ENCODE measurements at places on chromosomes 5 and 9.

GRCh38 chr9:130933114-130934046, 5.7 kb downstream of the FIBCD1 start:
- no peak for DNase-seq

DNA sequence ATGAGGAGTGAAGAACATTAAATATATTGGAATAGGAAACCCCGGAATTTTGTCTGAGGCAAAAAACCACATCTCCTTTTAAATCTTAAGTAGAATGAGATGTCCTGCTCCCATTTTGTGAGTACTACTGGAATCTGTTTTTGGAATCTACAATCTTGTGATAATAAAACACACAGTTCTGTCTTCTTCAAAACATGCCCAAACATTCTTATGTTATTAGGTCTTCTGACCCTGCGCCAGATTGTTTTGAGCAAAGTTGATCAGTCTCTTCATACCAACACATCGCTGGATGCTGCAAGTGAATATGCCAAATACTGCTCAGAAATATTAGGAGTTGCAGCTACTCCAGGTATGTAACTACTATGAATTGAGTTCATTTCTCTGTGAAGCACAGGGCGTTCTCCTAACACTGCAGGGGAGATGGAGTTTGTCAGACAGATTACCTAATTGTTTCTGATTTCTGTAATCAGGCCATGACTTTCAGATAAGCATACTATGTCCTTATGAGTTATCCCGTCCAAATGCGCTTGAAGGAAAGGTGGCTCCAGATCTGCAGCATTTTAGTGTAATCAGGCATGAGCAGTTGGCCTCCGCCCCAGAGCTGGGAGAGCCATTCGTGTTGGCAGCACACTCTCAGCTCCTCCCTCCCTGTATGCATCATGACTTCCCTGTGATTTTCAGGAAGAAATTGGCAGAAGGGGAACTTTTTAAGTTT, 88.0 kb downstream of the NLN start:
- no peak for DNase-seq

- no peak for DNase-seq
Observed at GRCh38 chr9:70504834-70505233, 90.4 kb upstream of the KLF9 start.

DNA sequence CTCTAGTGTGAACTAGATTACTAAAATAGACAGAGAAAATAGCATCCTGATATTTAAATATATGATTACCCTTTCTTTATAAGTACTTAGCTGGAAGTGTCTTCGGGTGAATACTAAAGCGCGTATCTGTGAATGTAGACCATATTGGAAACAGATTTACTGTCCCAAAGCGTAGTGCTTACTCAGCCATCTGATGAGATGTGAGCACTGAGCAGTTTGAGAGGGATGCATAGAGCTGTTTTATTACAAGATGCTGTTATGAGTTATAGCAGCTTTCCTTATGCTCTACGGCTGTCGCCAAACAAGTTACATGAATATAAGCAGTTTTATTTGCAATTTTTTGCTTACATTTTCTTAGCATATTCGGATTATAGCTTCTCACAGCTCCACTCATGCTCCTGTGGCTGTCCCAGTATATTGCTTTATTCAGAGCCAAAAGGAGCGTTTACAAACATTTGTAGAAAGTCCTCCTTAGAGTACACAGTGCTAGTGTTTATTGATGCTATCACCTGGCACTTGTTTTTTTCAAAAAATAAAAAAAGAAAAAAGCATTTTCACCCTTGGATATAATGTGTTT, 981.4 kb upstream of the WWC1 start:
- DNase-seq: no peak

DNA sequence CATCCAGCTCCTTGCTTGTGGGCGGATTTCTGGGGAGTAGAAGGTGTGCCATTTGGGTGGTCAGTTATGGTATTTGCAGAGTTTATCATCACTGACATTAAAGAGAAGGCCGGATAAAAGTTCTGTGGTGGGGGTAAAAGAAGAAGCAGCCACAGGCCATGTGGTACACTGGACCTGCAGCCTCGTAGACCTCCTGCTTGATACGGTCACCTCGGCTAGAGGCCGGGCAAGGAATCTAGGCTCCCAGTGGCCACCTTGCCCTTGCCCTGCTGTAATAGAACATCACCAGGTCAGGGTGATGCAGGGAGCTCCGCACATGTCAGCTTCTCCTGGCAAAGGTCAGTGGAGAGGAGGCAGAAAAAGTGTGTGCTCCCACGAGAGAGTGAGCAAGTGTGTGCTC, 376.1 kb upstream of the IRX4 start:
- DNase-seq: no peak

- DNase-seq: no peak
Observed at GRCh38 chr5:36607838-36608783, 1.7 kb downstream of the SLC1A3 start.

GRCh38 chr5:172454358-172455086, at the start of gene SH3PXD2B:
SH3PXD2B (minus strand) TSS chr5:172454525; CDS start chr5:172454352, 173 bp downstream.
- DNase-seq: peak; percentile 21

- peak; percentile 80 for DNase-seq
Observed at GRCh38 chr5:16529306-16529705, 63.7 kb upstream of the ZNF622 start.

DNA sequence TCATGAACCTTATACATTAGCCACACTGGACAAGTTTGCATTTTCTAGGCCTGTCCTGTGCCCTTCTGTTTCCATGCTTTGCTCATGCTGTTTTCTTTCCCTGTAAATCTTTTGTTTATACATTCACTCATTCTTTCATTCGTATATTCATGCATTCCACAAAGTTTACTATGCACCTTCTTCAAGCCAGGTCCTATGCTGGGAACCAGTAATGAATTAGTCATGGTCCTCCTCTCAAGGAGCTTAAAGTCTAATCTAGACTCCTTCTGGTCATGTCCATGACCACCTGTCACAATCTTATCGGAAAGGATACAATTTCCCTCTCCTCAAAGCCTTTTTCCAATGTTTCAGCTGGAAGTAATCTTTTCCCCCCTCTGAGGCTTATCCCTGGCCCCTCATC, 9.1 kb upstream of the XPA start:
- no peak for DNase-seq

DNA sequence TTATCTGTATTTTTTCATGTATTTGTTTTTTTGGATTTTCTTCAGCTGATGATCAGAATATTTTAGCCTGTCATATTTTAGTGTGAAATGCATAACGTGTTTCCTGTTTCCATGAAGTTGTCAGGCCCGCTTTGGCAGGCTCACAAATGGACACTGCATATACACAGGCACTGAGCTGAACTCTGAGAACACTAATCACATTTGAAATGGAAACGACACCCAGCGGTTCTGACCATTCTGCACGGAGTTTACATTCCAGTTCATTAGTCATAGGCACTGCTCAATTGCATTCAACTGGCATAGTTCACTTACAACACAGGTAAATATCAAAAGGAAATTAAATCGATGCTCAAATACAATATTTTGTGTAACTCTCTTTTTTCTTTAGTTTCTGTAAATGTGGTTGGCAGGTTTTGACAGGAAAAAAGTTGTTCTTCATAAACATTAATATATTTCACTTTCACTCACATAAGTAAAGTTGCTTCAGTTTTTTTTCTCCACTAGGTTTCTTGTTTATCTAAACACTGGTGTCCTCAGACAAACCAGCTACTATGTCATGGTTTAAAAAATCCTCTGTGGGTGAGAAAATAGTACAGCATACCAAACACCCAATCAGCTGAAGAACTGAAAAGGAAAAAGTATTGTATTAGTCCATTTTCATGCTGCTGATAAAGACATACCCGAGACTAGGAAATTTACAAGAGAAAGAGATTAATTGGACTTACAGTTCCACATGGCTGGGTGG, 559.0 kb upstream of the DAP start:
- DNase-seq: no peak

DNA sequence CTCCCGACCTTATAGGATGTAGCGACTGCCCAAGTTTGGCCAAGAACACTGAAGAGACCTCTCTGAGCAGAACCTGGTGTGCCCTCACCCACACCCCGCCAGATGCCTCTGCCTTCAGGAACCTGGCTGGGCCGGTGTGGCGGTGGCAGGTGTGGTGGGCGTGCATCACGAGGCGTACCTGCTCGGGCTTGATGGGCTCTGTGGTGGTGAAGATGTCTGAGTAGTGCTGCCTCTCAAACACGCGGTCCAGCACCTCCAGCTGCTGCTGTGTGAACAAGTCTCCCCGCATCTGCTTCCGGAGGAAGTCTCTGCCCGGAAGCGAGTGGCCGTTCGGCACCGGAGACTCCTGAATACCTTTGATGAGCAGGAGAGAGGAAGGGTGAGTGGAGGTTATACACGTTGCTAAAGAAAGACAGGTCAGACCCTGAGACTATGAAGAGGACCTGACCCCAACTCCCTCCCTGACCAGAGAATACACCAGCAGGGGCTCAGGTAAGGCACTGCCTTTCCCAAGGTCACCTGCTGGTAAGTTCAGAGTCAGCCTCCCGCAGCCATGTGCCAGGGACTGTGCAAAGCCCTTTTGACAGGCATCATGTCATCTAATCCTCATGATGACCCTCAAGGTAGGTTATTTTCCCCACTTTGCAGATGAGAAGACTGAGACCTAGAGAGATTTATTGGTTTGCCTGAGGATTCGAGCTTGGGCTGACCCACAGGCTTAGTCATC, 67.5 kb downstream of the PAX5 start:
- no peak for DNase-seq

DNA sequence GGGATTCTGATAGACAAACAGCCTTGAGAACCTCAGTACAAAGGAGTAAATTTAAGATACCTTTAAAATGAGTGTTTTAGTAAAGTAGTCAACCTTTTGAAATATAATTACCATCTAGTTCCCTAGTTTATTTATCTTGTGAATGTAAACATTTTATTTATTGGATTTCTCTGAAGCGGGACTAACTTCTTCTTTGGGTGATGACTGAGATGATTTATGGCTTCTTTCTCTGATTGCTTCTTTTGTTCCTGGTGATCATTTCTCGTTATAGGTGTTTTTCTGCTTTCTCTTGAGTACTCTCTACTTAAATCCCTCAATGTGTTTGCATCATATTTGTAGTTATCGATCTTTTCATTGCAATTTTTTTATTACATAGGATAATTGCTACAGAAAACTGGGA, 33.2 kb downstream of the PRDM6 start:
- DNase-seq: no peak

DNA sequence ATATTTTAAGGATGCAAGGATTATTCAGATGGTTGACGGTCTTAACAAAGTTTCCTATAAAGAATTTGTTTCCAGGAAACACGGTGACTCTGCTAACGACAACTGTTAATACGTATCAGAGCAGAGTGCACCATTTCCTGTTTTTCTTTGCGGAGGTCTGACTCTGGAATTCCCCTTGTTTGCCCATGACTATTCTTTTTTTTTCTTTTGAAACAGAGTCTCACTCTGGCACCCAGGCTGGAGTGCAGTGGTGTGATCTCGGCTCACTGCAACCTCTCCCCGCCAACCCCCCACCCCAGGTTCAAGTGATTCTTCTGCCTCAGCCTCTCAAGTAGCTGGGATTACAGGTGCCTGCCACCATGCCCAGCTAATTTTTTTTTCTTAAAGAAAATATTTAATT, 115.9 kb downstream of the CDC42SE2 start:
- DNase-seq: no peak

GRCh38 chr5:94433397-94434163, 184.8 kb downstream of the KIAA0825 start:
- DNase-seq: no peak

- DNase-seq: no peak
Observed at GRCh38 chr5:71829206-71829605, 110.1 kb downstream of the CARTPT start.

GRCh38 chr9:131020388-131020787, 11.4 kb downstream of the LAMC3 start:
- no peak for DNase-seq

- DNase-seq: no peak
Observed at GRCh38 chr5:82858151-82859025, 218.8 kb downstream of the TMEM167A start.

- DNase-seq: no peak
Observed at GRCh38 chr5:172156541-172156994, 31.5 kb downstream of the STK10 start.

- no peak for DNase-seq
Observed at GRCh38 chr5:51651476-51651875, 268.2 kb downstream of the ISL1 start.

- no peak for DNase-seq
Observed at GRCh38 chr5:72042097-72042496, 65.2 kb upstream of the MAP1B start.

DNA sequence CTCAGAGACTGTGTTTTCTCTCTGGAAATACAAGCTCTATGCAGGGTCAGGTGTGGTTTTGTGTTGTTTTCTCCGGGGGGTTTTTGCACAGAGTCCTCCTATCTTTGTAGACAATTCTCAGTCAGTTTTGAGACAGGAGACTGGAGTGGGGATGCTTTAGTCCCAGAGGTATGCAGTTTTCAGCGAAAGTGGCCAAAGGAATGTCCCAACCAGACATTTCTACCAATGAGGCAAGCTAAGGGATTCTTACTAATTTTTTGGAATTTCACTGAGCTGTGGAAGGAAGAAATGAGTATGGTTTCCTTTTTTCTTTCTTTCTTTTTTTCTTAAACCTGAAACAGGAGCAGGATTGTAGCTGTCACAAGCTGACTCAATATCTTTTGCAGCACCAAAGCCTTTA, 35.3 kb upstream of the PLPP1 start:
- DNase-seq: no peak

- no peak for DNase-seq
Observed at GRCh38 chr9:122116040-122116439, 22.9 kb upstream of the TTLL11 start.

GRCh38 chr9:7105095-7105494, 347.3 kb downstream of the KDM4C start:
- no peak for DNase-seq

DNA sequence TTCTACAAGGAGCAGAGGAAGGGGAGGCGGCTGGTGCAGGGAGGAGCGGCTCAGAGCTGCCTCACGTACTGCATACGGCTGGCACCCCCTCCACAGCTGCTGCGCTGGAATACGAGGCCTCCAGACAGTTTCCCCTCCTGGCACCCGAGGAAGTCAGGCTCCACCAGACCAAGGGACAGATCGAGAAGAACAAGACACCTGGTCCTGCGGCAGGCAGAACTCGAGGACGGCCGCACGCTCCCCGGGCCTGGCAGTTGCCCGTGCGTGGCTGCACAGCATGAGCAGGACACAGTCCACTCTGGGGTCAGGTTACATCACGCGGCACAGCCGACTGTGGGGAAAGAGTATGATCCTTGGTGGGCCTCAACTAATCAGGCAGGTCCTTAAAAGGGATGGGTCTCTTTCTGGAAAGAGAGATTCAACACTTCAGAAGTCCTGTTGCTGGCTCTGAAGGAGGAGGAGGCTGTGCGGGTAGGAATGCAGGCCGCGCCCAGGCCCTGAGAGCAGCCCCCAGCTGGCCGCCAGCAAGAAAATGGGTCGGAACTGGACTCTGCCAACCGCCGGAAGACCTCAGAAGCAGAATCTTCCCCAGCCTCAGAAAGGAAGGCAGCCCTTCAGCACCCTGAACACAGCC, 11.6 kb downstream of the UBAC1 start:
- DNase-seq: no peak
